Ovary (tissue), 10 donors: ENCODE measurements at places on chromosomes 5 and 9. TPM values are rescaled to one million over a fixed set of nuclear protein-coding genes. Genes with fewer than 3 reads are reported as not detected.

CDX1 gene
- 0.18 TPM for polyA plus RNA-seq

HINT2 gene
- polyA plus RNA-seq, result 26.1 TPM

IFNA2 gene
- polyA plus RNA-seq, result not detected

ANKRD18A gene
- polyA plus RNA-seq, result 0.23 TPM

MVB12B gene
- polyA plus RNA-seq, result 9.5 TPM

SOX30 gene
- polyA plus RNA-seq, result 0.11 TPM
